ENCODE measurements at places on chromosomes 13 and 19.
A peak's percentile ranks its signal among the peaks of the same experiment; 100 is the strongest.

DNA sequence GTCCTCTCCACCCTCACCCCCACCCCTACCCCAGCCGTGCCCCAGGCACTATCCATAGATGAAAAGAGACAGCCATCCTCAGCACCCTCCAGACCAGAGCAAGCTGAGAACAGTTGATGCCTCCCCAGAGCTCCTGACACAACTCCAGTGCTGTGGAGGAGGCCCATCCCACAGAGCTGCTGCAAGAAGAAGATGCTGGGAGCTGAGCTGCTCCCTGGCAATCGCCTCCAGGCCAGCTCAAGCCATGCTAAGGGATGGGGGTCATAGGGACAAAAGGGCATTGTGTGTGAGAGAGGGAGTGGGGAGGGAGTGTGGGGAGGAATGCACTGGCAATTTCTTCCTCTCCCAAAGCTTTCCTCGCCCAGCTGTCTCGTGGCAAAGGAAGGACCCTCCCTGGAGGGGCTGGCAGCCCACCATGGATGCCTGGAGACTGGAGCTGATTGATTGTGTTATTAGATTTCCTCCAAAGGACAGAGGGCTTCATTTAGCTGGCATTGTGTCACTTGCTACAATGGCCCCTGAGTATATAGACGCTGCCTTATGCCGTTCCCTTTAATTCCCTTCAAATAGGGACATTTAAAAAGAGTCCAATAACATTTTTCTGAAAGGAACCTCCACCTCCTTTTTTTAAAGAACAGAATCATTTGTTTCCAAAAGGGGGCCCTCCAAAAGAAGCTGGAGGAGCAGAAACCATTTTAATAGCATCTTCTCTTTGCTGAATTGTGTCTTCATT is 476.4 kb downstream of the FOXO1 start:
- no peak for DNase-seq

DNA sequence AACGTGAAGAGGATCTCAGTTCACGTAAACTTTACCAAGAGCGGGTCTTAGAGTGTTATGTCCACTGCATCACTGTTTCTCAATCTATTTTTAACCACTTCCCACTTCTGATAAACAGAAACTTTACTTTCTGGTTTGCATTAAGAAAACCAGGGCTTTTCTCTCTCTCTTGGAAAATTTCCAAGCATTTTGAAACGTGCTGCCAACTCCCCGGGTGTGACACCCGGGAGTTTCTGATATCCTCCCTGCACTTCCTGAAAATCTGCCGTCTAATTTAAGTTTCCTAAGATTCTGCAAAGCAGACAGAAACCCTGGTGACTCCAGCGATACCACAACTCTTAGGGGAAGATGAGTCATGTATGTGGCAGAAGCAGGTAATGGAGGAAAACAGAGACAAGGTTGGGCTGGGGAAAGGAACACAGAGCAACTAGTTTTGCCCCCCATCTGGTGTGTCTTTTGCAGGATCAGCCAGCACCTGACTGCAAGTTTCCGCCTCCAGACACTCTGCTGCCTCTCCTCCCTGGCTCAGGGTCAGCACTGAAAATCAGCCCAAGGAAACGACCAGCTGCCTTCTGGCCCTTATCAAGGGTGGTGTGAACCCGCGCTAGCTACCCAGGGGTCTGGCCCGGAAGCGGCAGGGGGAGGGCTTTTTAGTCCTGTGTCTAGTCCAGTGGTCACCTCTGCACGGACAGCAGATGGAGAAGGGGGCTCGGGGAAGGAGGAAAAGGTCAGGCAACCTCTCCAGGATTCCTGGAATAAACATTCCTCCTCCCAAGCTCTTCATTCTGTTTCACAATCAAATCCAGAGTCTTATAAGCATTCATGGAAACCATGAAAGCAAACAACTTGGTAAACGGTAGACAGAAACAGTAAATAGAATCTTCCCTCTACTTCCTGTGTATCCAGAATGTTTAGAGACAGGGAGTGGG is 11.3 kb upstream of the FFAR2 start:
- DNase-seq: peak; percentile 11

GRCh38 chr19:10078329-10078728 is 7.8 kb upstream of the SHFL start:
- DNase-seq: no peak

GRCh38 chr19:8610041-8610935 is at the start of gene ADAMTS10:
ADAMTS10 (minus strand) TSS chr19:8610715; CDS start chr19:8605710, 5,005 bp downstream.
- peak; percentile 72 for DNase-seq

GRCh38 chr13:111541752-111542529 is 221.5 kb downstream of the TEX29 start:
- DNase-seq: no peak

- peak; percentile 46 for DNase-seq
These were observed 1223.7 kb downstream of the PCDH17 start for GRCh38 chr13:58855283-58855682.

DNA sequence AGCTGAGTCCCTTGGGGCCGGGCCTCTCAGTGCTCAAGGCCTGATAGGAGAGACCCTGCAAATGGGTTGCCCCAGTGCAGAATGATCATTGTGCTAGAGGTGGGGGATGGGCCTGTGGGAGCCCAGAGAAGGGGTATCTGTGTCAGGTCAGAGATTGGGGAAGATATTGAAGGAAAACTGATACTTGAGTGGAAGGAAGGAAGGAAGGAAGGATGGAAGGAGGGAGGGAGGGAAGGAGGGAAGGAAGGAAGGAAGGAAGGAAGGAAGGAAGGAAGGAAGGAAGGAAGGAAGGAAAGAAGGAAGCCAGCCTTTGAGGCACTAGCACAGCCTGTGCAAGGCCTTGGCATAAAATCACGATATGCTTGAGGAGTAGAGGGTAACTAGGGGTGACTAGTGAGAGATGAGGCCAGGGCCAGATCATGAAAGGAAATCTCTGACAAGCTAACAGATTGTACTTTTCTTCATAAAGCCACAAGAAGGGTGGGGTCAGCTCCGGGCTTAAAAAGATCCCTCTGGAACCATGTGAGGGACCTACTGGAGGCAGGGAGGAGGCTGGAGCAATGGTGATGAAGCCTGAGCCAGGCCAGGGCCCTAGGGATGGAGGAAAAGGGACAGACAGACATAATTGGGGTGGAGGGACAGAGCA is 11.4 kb downstream of the PTH2 start:
- DNase-seq: no peak

- peak; percentile 11 for DNase-seq
These were observed 123.0 kb downstream of the KL start for GRCh38 chr13:33139184-33139583.

DNA sequence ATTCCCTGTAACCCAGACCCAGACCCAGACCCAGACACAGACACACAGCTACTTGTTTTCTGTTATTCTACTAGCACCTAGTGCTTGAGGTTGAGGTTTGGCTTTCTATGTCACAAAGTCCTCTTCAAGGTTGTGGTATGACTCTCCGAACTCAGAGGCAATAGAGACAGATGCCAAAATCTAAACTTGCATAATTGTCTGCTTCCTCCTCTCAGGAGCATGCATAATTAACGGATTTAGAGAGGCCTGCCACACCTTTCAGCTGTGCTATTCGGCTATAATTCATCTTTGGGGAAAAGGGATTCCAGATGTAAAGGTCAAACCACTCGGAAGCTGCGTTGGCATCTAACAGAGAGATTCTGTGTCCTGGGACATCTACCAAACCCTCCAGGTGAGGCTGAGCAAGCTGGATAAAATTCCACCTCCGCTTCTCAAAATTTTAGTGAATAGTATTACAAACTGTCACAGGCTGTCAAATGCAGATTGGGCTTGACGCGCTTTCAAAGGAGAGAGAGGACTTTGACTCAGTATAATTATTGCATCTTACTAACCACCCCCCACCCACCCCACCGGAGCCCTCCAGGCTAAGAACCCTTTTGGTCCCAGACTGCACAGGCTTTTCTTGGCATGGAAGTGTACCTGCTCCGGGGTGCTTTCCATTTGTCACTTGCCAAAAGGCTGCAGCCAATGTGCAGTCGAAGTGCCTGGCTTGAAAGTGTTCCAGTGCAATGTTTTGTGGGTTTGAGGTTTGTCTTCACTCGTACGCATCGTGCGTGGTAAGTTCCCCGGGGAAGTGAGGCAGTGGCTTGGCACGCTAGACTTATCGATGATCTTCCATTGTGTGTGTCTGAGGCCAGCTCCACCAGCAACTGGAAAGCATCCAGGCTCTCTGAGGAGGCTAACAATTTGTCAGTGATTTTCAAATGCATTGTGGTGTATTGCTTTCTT is 194.1 kb downstream of the TDRD3 start:
- peak; percentile 93 for DNase-seq

DNA sequence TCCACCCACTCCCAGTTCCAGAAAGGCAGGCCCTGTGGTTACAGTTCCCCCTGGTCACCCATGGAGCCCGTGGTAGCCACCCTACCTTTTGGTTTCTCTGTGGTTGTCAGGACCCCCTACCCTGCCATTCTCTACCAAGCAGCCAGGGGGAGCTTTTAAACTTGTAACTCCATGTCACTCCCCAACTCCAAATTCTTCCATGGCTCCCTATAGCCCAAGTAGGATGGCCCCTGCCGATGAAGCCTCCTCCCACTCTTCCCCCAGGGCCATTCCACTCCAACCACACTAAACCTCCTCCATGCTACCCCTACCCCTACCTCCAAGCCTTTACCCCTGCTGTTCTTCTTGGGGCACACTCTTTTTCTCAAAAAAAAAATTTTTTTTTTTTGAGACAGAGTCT is 2.2 kb downstream of the S1PR2 start:
- DNase-seq: peak; percentile 49

GRCh38 chr19:16106121-16106520 is 5.6 kb upstream of the RAB8A start:
- DNase-seq: peak; percentile 48

DNA sequence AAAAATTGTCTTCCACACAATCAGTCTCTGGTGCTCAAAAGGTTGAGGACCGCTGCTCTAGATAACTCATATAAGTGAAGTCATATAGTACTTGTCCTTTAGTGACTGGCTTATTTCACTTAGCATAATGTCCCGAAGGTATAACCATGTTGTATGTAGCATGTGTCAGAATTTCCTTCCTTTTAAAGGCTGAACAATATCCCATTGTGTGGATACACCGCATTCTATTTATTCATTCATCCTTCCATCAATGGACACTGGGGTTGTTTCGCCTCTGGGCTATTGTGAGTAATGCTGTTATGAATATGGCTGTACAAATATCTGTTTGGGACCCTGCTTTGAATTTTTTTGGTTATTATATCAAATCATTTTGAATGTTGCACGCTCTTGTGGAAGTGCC is 4.6 kb upstream of the LYPD5 start:
- DNase-seq: no peak

- peak; percentile 76 for DNase-seq
These were observed 4.0 kb upstream of the ZNF628 start for GRCh38 chr19:55472463-55472862.

GRCh38 chr13:73960474-73960873 is 173.7 kb downstream of the KLF12 start:
- no peak for DNase-seq

DNA sequence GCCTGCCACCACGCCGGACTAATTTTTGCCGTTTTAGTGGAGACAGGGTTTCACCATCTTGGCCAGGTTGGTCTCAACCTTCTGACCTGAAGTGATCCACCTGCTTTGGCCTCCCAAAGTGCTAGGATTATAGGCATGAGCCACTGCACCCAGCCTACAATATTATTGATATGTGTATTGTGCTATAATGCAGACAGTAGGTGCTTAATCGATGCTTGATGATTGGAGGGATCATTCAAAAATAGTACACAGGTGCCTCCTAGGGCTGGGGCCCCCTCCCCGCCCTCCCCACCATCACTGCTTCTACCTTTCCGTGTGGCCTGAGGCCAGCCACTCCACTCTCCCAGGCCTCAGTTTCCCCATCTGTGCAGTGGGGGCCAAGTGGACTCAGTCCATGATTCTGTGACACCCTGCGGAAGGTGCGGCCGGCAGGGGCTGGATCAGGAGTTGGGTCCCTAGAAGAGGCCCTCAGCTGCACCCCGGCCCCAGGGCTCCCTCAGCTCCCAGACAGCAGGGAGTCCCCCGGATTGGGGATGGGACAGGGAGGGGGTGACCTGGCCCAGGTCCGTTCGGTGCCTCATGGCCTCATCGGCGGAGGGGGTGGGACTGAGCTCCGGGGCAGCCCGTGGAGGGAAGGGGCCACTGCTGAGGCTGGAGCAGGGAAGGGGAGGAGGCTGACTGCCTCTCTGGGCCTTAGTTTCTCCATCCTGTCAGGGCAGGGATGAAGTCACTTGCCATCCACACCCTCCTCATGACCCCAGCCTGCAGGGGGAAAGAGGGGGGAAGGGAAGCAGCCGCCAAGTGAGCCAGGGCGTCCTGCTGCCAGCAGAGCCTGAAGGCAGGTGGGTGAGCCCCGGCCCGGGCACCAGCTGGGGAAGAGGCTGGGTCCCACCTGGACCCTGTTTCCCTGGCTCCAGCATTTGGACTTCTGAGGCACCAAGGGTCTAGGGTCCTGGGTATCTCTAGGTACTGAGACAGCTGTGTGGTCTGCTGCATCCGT is 1.2 kb downstream of the ADAMTSL5 start:
- no peak for DNase-seq

Data from fibroblast of skin of scalp (primary cell).